ENCODE measurements at places on chromosomes 5 and 9.

GRCh38 chr5:1310118-1310517, 15.2 kb upstream of the TERT start:
- no peak for DNase-seq

DNA sequence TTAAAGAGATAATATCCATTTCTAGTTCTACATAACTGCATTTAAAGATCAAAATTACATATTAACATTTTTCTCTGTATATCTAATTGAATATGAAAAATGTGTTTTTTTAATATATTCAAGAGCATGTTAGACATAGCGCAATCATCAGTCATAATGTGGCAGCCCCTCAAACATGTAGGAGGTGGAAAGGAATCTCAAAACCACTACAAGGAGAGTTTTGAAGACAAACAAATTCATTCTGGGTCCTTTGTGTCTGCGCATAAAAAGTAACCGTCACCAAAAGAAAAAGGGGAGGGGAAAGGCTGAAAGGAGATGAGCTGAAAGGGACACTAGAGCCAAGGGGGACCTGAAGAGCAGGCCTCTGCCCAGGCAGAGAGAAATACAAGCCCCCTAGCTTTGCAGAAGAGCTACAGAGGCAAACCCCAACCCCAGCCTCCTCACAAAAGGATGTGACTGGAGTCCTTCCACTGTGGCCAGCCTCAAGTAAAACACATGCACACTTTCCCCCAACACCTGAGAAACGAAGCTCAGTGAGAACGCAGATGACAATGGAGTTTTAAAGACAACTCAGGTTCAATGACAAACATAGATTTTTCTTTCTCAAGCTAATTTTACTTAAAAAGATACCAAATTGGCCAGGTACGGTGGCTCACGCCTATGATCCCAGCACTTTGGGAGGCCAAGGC, 62.0 kb downstream of the MAPKAP1 start:
- no peak for DNase-seq

DNA sequence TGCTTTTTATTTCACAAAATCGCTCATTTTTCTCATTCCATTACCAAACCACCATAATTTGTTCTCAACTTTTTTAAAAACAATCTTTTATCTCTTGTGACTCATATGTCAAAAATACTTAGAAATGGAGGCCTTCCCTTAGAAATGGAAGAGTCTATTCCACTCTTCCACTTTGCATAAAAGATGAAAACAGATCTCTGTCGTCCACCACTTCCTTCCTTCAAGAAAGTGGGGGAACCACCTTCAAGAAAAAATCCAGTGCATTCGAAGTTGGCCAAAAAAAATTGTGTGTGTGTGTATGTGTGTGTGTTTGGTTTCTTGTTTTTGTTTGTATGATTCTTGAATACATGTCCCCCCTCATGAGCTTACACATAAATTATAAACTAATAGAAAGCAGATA, 628.8 kb upstream of the DMAC1 start:
- DNase-seq, result no peak

GRCh38 chr5:53173083-53173482, 63.5 kb upstream of the MOCS2 start:
- DNase-seq, result no peak

DNA sequence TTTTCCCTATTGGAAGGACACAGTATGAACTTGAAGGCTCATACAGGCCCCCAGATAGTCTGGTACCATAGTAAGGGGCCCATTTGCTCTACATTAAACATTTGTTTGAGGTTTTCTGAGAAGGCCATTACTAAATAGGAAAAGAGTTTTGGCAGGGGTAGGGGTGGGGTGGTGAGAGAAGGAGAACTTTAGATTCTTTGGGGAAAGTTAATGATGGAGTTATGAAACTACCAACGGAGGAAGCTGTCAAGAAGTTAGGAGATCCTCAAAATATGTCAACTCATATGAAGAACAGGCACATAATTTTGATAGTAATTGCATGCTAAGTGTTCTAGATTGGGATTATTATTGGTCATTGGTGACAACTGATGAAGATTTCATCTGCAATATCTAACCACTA, 114.7 kb downstream of the TAF11L14 start:
- DNase-seq, result no peak

DNA sequence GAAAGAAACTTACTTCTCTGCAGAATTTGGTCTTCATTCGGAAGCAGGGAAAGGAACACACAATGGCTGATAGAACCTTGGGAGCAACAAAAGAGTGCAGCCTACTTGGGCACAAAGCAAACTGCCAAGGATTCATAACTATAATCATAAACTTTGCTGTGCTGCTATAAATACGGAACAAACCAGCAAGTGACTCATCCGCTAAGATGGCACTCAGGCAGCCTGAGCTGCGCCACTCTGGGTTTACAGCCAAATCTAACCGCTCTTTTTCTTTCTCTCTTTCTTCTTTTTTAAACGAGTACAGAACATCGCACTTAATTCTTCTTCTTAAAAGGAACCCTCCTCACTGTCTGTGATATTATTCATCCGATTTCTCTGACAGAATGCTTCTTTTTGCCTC, 81.1 kb downstream of the PTPN3 start:
- no peak for DNase-seq

GRCh38 chr9:34664281-34665066, 2.0 kb upstream of the CCL27 start:
- peak; percentile 44 for DNase-seq

All from AG09319 (cell line).